ENCODE measurements at places on chromosomes 5 and 9.

GRCh38 chr5:135498637-135498995 lies 37.1 kb downstream of the NEUROG1 start:
- no peak for DNase-seq

DNA sequence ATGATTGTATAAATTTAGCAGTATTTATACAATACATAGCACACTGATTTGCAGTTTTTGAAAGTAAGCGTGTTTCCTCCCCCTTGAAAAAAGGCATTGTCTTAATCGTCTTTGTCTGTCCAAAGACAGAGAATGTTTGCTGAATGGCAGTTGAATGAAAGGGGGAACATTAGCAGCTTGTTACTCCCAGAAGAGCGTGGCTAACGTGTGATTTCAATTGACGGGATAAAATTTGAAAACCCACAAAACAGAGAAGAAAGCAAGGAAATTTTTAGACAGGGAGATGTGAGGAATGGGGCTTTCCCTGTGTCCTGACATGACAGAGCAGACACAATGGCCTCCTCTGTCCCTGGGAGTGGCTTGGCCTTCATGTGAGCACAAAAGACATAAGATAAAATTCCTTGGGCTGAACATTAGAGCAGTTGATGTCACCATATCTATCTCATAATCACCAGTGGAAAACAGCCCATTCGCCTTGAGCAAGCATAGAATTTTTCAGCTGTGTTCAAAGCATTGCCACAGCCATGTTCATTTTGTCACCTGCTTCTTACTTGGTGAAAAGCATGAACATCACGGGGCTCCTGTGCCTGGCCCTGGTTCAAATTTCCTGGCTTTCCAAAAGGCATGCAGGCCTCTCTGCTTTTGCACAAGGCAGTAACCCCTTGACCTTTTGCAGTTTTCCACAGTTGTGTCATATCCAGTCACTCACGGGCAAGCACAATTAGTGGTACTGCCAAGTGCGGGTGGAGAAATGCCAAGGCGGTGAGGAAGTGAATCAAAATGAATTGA lies 126.9 kb downstream of the TLE1 start:
- DNase-seq = no peak

- no peak for DNase-seq
Measured at GRCh38 chr9:83533296-83533695, 4.9 kb downstream of the FRMD3 start.

DNA sequence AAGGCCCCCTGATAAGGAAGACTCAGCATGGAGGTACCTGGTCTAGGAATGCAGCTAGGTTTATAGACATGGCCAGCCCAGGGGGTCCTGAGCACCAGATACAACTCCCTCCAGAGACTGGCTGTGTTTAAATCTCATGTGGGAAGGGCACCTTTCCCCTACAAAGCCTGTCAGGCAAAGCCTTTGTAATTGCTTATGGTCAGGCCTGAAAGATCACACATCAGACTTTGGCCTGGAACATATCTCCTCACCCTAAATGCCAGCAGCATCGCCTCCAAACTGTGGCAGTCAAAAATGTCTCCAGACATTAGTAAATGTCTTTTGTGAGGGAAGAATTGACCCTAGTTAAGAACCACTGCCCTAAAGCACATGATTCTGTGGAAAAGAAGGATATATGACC lies 51.6 kb upstream of the MACIR start:
- DNase-seq = no peak

- DNase-seq = peak; percentile 47
Measured at GRCh38 chr5:60382716-60383115, 317.2 kb downstream of the DEPDC1B start.

GRCh38 chr5:174291162-174291561 lies 245.7 kb downstream of the NSG2 start:
- DNase-seq = no peak

Measured in suppressor macrophage treated with lipopolysaccharide for 4 hours (primary cell).